ENCODE measurements at places on chromosomes 6 and 20. TPM values are rescaled to one million over a fixed set of nuclear protein-coding genes. Genes with fewer than 3 reads are reported as not detected.

DNA sequence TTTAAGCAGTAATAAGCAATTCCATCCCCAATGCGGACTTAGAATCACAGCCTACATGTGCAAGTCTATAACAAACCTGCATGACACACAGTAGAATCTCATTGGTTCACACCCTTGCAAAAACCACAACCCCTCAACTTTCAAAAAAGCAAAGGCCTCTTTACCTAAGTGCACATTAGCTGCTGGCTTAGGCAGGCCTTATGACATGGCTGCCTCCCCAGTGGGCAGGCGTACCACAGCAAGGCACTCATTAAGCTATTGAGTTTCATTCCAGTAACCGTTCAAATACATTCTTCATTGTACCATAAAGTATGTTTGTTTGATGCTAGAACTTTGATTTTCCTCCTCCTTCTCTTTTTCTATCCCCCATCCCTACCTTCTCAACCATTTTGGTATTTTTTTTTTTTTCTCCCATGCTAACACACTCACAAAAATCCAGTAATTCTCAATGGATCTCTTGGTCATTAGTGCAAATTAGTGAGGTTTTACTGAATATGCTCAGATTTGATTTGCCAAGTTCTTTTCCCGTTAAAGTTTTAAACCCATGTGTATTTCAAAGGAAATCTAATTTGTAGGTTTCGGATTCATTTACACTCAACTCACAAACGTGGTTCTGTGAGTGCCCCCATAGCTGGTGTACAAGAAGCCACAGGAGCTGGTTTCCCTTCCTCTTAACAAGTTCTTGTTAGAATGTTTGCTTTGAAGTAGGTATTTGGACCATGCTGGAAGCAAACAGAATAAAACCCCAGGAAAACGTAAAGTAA, 460.4 kb upstream of the RUNX2 start:
- no peak overlapping the region for H3K4me3 ChIP-seq
- H3K27ac ChIP-seq: no peak overlapping the region
- no peak for DNase-seq

The SGK2 gene
- 22.9 TPM for polyA plus RNA-seq

GRCh38 chr6:39642270-39642669, 82.9 kb downstream of the KIF6 start:
- no peak for DNase-seq
- H3K27ac ChIP-seq: no peak overlapping the region
- H3K4me3 ChIP-seq: no peak overlapping the region
- H3K36me3 ChIP-seq: no peaks in the 10 kb centered on the region
- H3K4me1 ChIP-seq: peaks cover 2% of the 10 kb centered on the region
- no peaks in the 10 kb centered on the region for H3K27me3 ChIP-seq

DNA sequence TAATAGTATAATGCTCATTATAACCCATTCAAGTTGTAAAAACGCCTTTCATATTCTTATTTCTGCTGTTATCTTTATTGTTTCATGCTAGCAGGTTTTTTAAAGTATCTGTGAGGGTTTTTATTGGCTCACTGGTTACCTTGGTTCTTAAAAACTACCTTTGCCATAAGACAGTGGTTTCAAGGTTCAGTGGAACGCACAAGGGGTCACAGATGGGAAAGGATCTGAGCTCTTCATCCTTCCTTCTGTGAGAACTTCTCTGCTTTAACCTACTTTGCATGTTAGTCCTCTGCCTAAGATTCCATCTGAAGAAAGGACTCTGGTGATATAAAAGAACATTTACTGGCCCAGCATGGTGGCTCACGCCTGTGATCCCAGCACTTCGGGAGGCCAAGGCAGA, 492.6 kb downstream of the CD83 start:
- DNase-seq: no peak
- no peak overlapping the region for H3K27ac ChIP-seq
- H3K4me3 ChIP-seq: no peak overlapping the region
- no peaks in the 10 kb centered on the region for H3K27me3 ChIP-seq

GRCh38 chr6:63504777-63505384, 67.4 kb upstream of the LOC128125822 start:
- no peak overlapping the region for H3K4me3 ChIP-seq
- H3K36me3 ChIP-seq: no peaks in the 10 kb centered on the region
- no peaks in the 10 kb centered on the region for H3K4me1 ChIP-seq
- peak overlapping the region; percentile 54 for H3K27ac ChIP-seq
- no peak for DNase-seq
- no peaks in the 10 kb centered on the region for H3K27me3 ChIP-seq

DNA sequence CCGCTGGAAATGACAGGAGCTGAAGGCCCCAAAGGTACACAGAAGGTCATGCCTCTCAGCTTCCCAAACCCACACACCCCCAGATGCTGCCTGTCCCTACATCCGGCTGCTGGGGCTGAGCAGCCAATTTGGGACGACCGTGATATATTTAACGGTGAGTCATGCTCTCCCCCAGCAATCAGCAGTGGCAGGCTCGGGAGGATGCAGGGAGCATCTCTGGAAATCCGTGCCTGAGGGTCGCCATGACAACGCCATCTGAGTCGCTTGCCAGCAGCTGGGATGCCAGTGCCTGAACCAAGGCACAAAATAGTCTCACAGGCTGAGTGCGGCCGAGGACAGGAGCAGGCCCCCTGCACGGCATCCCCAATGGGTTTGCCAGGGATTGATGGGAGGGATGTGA, 57.9 kb downstream of the KCNB1 start:
- H3K27ac ChIP-seq: no peak overlapping the region
- H3K36me3 ChIP-seq: no peaks in the 10 kb centered on the region
- no peak for DNase-seq
- H3K4me1 ChIP-seq: no peaks in the 10 kb centered on the region

The ENPP3 gene
- polyA plus RNA-seq: 0.51 TPM

GRCh38 chr6:18997375-18997826, 610.3 kb downstream of the RNF144B start:
- H3K4me3 ChIP-seq: no peak overlapping the region
- no peaks in the 10 kb centered on the region for H3K27me3 ChIP-seq
- no peaks in the 10 kb centered on the region for H3K36me3 ChIP-seq

The FKBP1C gene
- 0.45 TPM for polyA plus RNA-seq

- H3K36me3 ChIP-seq: no peaks in the 10 kb centered on the region
- peaks cover 7% of the 10 kb centered on the region for H3K4me1 ChIP-seq
- peak overlapping the region; percentile 81 for H3K27ac ChIP-seq
- H3K4me3 ChIP-seq: peak overlapping the region; percentile 62
- DNase-seq: no peak
- H3K27me3 ChIP-seq: no peaks in the 10 kb centered on the region
These were observed 1.1 kb downstream of the ZNF165 start for GRCh38 chr6:28081486-28081751.

- no peak for DNase-seq
- H3K27ac ChIP-seq: no peak overlapping the region
- no peaks in the 10 kb centered on the region for H3K4me1 ChIP-seq
- H3K36me3 ChIP-seq: no peaks in the 10 kb centered on the region
- no peak overlapping the region for H3K4me3 ChIP-seq
These were observed 28.4 kb upstream of the SDHAF4 start for GRCh38 chr6:70538376-70538775.

- H3K27ac ChIP-seq: no peak overlapping the region
- H3K4me1 ChIP-seq: no peaks in the 10 kb centered on the region
- H3K27me3 ChIP-seq: no peaks in the 10 kb centered on the region
- no peak overlapping the region for H3K4me3 ChIP-seq
- peaks cover 4% of the 10 kb centered on the region for H3K36me3 ChIP-seq
- no peak for DNase-seq
These were observed 27.4 kb downstream of the DDO start for GRCh38 chr6:110387986-110388385.

- H3K27me3 ChIP-seq: no peaks in the 10 kb centered on the region
- H3K27ac ChIP-seq: no peak overlapping the region
- DNase-seq: no peak
- H3K4me3 ChIP-seq: no peak overlapping the region
- H3K4me1 ChIP-seq: no peaks in the 10 kb centered on the region
These were observed 201.6 kb downstream of the FOXA2 start for GRCh38 chr20:22382742-22383141.

The RAET1E gene
- polyA plus RNA-seq: not detected

DNA sequence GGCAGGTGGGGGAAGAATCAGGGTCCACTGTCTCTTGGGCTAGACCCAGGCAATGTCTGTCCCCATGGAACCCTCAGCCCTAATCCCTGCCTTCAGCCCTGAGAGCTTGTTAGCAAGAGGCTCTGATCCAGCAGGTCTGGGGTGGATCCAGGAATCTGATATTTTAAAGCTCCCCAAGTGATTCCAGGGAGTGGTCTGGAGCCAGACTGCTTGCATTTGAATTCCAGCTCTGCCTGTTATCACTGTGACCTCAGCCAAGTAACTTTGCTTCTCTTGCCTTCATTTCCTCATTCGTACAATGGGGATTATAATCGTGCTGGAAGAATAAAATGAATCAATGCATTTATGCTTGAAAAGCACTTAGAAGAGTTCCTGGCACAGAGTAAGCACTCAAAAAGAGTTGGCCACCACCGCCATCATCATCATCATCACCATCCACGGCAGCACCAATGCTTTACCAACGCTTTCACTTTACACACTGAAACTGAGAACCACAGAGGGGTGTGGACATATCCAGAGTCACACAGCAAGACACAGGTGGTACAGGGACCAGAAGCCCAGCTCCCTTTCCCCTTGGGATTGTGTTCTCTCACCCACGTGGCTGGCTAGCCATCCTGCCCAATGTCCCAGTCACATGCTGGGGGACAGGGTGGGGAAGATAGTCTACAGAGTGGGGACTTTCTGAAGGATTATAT, 75.7 kb upstream of the RALY start:
- no peaks in the 10 kb centered on the region for H3K27me3 ChIP-seq
- DNase-seq: no peak
- H3K36me3 ChIP-seq: no peaks in the 10 kb centered on the region
- no peak overlapping the region for H3K27ac ChIP-seq
- H3K4me1 ChIP-seq: no peaks in the 10 kb centered on the region

The MKKS gene
- polyA plus RNA-seq: 16.5 TPM

The MUCL3 gene
- not detected for polyA plus RNA-seq

- H3K4me3 ChIP-seq: no peak overlapping the region
- H3K4me1 ChIP-seq: no peaks in the 10 kb centered on the region
- no peaks in the 10 kb centered on the region for H3K27me3 ChIP-seq
- no peak for DNase-seq
These were observed 119.8 kb downstream of the TOX2 start for GRCh38 chr20:44034451-44034850.

The PPARD gene
- 7.8 TPM for polyA plus RNA-seq

The PNPLA1 gene
- 0.07 TPM for polyA plus RNA-seq

- no peaks in the 10 kb centered on the region for H3K36me3 ChIP-seq
- H3K4me3 ChIP-seq: no peak overlapping the region
- no peak overlapping the region for H3K27ac ChIP-seq
- no peaks in the 10 kb centered on the region for H3K27me3 ChIP-seq
These were observed 308.3 kb upstream of the ADGRB3 start for GRCh38 chr6:68326762-68327161.

- H3K4me3 ChIP-seq: no peak overlapping the region
- H3K36me3 ChIP-seq: no peaks in the 10 kb centered on the region
- no peak overlapping the region for H3K27ac ChIP-seq
- H3K27me3 ChIP-seq: no peaks in the 10 kb centered on the region
- H3K4me1 ChIP-seq: no peaks in the 10 kb centered on the region
- DNase-seq: no peak
These were observed 753.3 kb upstream of the MARCKS start for GRCh38 chr6:113103634-113104361.

The GSTA4 gene
- polyA plus RNA-seq: 19.7 TPM

Measured in liver (tissue), 10 donors.